ENCODE measurements at places on chromosomes 2 and 18. TPM values are rescaled to one million over a fixed set of nuclear protein-coding genes. Genes with fewer than 3 reads are reported as not detected.

DNA sequence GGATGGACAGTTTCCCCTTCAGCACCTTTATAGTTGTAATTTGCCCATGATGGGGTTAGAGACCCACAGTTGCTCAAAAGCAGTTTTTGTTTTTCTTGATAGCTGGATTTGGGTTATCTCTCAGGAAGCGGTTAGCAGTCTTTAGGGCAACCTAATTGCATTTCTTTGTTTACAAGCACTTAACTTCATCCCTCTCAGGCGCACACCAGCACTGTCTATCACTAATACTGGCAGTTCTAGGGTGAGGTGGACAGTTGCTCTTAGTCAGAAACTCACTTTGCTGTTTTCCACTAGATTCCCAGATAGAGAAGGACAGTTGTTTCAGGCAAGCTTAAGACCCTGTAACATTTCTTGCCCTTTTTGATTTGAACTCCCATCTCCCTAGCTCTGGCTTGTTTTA is 146.0 kb downstream of the AGAP1 start:
- H3K36me3 ChIP-seq, result no peaks in the 10 kb centered on the region
- H3K27ac ChIP-seq, result peak overlapping the region; percentile 77
- H3K4me1 ChIP-seq, result peaks cover 33% of the 10 kb centered on the region
- H3K27me3 ChIP-seq, result no peaks in the 10 kb centered on the region

- peaks cover 24% of the 10 kb centered on the region for H3K4me1 ChIP-seq
- no peak for DNase-seq
- no peaks in the 10 kb centered on the region for H3K36me3 ChIP-seq
- no peak overlapping the region for H3K4me3 ChIP-seq
- peaks cover 53% of the 10 kb centered on the region for H3K27me3 ChIP-seq
- no peak overlapping the region for H3K27ac ChIP-seq
Observed at GRCh38 chr2:86787736-86788135, 3.0 kb downstream of the CD8A start.

GRCh38 chr2:115413791-115414190 is 971.4 kb downstream of the DPP10 start:
- no peak overlapping the region for H3K27ac ChIP-seq
- H3K27me3 ChIP-seq, result no peaks in the 10 kb centered on the region
- no peaks in the 10 kb centered on the region for H3K4me1 ChIP-seq
- no peaks in the 10 kb centered on the region for H3K36me3 ChIP-seq

- no peak overlapping the region for H3K4me3 ChIP-seq
- H3K4me1 ChIP-seq, result peaks cover 4% of the 10 kb centered on the region
- no peaks in the 10 kb centered on the region for H3K36me3 ChIP-seq
- H3K27ac ChIP-seq, result no peak overlapping the region
Observed at GRCh38 chr2:239341146-239341732, 59.6 kb downstream of the HDAC4 start.

- no peaks in the 10 kb centered on the region for H3K27me3 ChIP-seq
- H3K4me3 ChIP-seq, result no peak overlapping the region
- no peak overlapping the region for H3K27ac ChIP-seq
Observed at GRCh38 chr2:19073522-19073921, 284.9 kb downstream of the OSR1 start.

GRCh38 chr2:28234807-28235206 is 157.9 kb upstream of the FOSL2 start:
- DNase-seq, result no peak
- H3K27me3 ChIP-seq, result no peaks in the 10 kb centered on the region
- H3K27ac ChIP-seq, result no peak overlapping the region
- H3K4me3 ChIP-seq, result no peak overlapping the region
- peaks cover 29% of the 10 kb centered on the region for H3K4me1 ChIP-seq

DNA sequence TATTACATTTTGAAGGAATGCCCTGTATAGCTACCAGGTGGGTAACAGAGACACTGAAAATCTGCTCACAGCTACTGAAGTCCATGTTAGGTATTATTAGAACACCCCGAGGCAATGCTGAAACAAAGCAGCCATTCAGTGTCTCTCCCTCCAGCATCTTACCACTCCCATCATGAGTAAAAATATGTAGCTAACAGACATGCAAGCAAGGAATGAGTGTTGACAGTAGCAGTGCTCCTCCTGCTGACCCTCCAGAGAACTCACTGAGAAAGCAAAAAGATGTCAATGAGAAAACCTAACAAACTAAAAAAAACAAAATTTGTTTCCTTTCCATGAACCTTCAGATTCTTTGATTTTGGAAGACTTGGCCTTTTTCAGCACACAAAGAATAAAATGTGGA is 393.9 kb downstream of the LRRTM1 start:
- no peaks in the 10 kb centered on the region for H3K4me1 ChIP-seq
- no peak for DNase-seq

- H3K36me3 ChIP-seq, result no peaks in the 10 kb centered on the region
- no peak overlapping the region for H3K27ac ChIP-seq
- no peak overlapping the region for H3K4me3 ChIP-seq
- H3K4me1 ChIP-seq, result no peaks in the 10 kb centered on the region
- H3K27me3 ChIP-seq, result no peaks in the 10 kb centered on the region
Observed at GRCh38 chr2:142670362-142670761, 207.1 kb upstream of the KYNU start.

DNA sequence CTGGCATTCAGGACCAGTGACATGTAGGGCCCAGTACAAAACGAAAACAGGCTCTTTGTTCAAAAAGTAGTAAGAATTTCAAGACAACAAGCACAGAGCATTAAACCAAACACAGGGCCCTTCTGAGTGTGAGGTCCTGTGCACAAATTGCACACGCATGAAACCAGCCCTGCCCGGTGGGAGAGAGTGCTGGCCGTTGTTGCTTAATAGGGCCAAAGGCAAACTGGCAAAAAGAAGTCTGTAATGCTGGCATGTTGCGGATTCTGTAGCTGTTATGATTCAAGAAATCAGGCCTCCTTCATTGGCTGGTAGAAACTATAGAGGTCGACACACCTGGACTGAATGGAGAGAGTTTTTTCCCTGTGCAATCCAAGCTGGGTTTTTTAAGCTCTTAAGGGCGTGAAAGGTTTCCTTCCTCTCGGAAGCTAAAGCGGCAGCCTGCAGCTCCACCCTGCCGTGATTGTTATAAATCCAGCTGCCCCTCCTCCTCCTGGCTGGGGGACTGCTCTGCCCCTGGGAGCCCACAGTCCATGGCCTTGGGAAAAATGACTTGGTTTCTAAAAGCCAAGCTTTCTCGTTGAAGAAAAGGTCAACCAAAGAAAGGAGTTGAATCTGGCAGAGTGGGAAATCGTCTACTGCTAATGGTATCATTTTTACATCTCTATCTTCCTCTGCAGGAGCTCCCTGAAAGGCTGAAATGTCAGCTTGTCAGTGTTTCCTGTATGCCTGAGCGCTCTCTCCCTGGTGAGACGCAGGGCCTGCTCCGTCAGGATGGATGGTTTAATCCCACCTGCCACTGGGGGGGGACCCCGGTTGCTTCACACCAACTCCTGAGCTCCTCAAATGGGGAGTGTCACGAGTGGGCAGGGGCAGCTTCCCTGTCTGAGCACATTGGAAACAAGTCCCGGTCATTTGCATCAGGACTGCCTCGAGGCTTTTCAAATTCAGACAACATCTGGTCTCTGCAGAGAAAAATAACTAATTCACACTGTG is 143.6 kb downstream of the ALPK2 start:
- no peak overlapping the region for H3K4me3 ChIP-seq
- DNase-seq, result peak; percentile 46
- no peaks in the 10 kb centered on the region for H3K27me3 ChIP-seq
- no peaks in the 10 kb centered on the region for H3K36me3 ChIP-seq

UGT1A10 gene
- total RNA-seq, result 87.5 TPM

FRZB gene
- total RNA-seq, result 2.4 TPM

FBXO15 gene
- 0.14 TPM for total RNA-seq

SERPINB4 gene
- total RNA-seq, result not detected

SETBP1 gene
- 16.2 TPM for total RNA-seq

LINC00305 gene
- not detected for total RNA-seq

DTNA gene
- total RNA-seq, result 17.1 TPM

Measured in transverse colon (tissue), 4 donors.